Smooth muscle cell of the brain vasculature (primary cell): ENCODE measurements at places on chromosomes 11 and 22.
A peak's percentile ranks its signal among the peaks of the same experiment; 100 is the strongest.

DNA sequence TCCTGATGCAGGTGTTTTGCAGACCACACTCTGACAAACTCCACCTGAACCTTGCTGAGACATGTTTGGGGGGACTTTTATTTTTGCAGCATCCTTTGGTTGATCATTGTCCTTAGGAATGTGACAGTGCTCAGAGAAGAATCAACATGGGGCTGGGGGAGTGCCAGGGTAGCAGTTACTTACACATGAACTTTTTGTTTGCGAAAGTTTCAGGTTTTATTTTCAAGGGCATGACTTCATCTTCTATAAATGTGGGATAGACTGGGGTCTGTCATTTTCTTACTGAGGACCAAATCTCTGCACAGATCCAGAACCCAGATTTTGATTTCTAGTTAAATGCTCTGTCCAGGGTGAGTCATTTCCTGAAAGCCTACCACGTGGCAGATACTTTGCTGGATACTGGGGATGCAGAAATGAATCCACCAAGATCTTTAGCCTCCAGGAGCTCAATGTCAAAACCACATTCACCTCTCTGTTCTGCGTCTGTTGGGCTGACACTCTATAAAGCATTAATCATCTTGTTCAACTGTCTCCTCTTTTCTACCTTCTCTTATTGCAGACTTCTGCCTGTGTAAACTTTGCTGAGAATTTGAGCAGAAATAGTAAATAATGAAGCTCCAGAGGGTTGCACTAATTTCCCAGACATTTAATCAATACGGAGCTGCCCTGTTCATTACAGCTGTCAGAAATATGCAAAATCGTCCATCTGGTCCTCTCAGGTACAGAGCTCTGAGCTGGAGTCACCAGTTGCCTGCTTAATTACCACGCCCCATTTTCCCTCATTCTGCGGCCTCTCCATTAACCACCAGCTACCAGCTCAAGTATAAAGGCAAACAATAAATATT is 387.9 kb downstream of the MIAT start:
- peak; percentile 15 for DNase-seq

- peak; percentile 17 for DNase-seq
Measured at GRCh38 chr11:76512851-76513653, 68.2 kb downstream of the EMSY start.

- DNase-seq, result no peak
Measured at GRCh38 chr11:46658259-46658658, 40.9 kb downstream of the ATG13 start.

- no peak for DNase-seq
Measured at GRCh38 chr11:130000552-130001176, 2.0 kb downstream of the PRDM10 start.

- DNase-seq, result no peak
Measured at GRCh38 chr11:131924457-131925201, 554.2 kb downstream of the NTM start.

- DNase-seq, result no peak
Measured at GRCh38 chr11:79436919-79437277, 3.9 kb downstream of the TENM4 start.

- DNase-seq, result peak; percentile 32
Measured at GRCh38 chr11:121112498-121113455, 11.7 kb downstream of the TECTA start.

DNA sequence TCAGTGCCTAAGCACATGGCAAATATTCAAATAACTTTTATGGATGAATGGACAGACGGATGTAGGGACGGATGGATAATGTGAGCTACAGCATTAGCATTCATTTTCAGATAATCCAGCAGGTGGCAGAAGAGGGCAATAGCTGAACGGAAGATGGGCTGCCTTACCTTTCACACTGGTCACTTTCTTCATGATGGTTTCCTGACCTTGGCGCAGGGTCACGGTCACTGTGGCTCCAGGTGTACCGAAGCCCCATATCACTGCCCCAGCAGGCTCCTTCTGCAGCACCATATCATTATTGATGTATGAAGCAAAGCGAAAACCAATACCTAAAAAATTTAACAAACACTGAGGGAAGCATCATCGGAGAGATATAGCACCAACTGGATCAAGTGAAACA is 4.3 kb downstream of the SIAE start:
- no peak for DNase-seq

DNA sequence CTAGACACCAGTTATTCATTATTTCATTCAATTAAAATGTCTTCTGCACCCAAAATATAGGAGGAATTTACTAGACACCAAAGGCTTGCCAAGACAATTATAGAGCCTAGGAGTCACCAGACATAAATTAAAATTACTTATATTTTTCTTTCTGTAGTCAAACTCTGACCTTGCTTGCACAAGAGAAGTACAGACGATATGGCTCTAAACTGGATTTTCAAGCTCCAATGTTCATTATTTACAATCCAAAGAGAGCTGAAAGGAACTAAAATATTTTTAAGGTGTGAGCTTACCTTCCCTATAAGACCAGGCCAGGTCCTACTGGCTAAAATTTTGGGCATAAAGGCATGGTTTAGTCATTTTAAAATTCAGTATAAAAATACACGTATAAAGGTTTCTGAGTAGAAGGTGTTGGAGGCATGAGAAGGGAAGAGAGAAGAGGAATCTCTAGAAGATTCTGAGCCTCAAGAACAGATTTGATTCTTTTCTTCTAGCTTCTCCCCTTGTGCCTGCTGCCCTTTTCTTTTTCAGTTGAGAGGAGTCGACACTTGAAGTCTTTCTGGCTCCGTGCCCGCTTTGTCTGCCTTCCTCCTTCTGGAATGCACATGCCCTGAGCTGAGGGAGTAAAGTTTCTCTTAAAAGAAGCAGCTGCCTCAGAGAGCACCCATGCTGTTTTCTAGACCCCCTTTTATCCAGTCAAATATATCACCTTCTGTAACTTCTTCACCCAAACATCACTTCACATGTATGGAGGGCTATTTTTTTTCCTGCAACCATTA is 13.5 kb downstream of the C11orf97 start:
- peak; percentile 54 for DNase-seq

GRCh38 chr11:60858236-60858635 is 2.5 kb upstream of the PTGDR2 start:
- DNase-seq, result no peak

DNA sequence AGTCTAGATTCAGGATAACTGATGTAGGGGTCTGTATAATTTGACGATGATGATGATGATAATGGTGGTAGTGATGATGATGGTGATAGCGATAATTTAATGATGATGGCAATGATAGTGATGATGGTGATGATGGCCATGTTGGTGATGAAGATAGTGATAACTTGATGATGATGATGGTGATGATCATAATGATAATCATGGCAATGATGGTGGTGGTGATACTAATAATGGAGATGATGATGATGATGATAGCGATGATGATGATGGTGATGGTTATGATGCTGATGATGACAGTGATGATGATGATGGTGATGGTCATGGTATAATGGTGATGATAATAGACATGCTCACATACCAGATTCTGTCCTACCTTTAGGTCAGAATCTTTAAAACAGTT is 66.2 kb upstream of the SEZ6L start:
- no peak for DNase-seq

DNA sequence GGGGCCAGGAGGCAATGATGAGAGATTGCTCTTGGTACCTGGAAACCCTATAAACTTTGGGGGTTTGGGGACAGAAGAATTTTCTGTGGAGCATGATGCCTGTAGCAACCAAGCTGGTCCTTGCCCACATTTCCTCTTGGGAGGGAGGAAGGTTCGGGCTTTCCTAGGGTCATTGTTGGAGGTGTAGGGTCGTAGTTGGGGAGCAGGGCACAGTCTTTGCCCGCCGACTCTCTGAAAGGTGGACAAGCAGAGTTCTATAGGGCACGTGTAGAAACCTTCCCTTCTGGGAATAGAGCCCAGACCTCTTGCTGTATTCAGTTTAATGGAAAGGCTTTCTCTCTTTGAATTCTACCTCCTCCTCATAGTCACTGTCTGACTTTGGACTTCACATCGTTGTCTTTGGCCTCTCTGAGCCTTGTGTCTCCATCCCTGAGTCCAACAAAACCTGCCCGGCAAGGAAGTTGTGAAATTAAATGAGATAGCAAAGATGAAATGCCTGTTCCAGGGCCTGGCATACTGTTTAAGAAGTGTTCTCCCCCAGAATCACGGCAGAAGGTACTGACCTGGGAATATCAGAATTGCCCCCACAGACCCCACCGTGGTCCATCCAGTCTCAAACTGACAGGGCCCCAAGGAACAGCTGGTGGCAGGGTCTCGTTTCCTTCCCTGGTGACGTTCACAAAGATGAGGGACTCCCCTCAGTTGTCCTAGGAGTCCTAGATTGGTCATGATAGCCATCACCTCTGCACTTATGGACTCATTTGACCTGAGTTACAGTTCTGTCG is 1.6 kb downstream of the PRDM11 start:
- DNase-seq, result no peak

DNA sequence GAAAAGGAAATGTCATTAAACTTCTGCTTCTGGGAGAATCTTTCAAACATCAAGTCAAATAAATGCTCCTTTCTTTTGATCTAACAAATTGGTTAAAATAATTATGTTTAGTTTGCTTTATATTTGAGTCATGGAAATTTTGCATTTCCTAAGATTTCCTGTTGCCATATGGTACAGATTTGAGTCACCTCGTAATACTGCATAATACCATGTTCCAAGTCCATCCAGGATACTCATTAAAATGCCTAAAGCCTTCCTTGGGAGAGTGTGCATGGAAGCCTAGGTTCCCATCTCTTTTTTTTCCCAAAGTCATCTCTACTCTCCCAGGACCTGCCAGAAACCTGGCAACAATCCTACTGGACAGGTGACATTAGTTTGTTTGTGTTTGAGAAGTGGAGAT is 4.2 kb downstream of the OR9I1 start:
- DNase-seq, result no peak

GRCh38 chr11:126465573-126466188 is 110.2 kb downstream of the ST3GAL4 start:
- no peak for DNase-seq

- DNase-seq, result no peak
Measured at GRCh38 chr11:115764176-115764575, 260.0 kb upstream of the CADM1 start.

GRCh38 chr11:563812-564578 is 3.2 kb downstream of the RASSF7 start:
- no peak for DNase-seq
